ENCODE measurements at places on chromosomes 6 and 20.

DNA sequence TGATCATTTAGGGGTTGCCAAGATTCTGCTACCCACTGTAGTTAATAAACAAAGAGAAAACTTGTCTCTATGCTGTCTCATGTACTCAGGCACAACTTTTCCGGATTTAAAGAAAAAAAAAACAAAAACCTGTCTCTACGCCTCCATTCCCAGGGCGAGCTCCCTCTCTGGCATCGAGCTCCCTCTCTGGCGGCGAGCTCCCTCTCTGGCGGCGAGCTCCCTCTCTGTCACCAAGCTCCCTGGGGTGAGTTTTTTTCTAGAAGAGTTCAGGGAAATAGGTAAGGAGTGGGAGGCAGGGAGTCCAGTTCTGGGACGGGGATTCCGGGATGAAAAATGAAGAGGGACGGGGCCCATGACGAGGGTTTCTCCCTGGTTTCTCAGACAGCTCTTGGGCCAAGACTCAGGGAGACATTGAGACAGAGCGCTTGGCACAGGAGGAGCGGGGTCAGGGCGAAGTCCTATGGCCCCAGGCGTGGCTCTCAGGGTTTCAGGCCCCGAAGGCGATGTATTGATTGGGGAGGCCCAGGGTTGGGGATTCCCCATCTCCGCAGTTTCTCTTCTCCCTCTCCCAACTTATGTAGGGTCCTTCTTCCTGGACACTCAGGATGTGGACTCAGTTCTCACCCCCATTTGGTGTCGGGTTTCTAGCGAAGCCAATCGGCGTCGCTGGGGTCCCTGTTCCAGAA lies 16.5 kb upstream of the HLA-A start:
- DNase-seq: peak; percentile 42

- no peak for DNase-seq
Observed at GRCh38 chr20:641516-641875, 11.5 kb downstream of the SRXN1 start.

DNA sequence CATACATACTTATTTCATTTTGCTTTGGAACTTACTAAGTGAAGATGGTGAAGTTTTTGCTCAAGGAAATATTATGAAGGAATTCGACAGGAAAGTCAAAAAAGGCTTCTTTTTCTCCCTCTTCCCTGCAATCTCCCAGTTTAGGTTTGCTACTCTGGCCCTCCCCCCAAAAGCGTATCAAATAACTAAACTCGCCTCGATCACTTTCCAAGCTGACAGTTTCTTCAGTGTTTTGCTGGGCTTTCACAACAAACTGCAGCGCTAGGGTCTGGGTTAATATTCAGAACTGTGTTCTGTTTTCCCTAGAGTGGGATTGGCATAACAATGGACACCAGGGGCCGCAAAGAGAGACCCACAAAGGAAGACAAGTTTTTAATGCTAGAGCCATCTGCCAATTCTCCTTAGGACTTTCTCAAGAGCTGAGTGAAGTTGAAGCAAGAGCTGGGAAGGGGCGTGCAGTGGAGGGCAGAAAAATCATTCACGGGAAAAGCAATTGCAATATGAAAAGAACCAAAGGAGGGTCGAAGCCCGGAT lies 57.8 kb downstream of the ATP9A start:
- no peak for DNase-seq

DNA sequence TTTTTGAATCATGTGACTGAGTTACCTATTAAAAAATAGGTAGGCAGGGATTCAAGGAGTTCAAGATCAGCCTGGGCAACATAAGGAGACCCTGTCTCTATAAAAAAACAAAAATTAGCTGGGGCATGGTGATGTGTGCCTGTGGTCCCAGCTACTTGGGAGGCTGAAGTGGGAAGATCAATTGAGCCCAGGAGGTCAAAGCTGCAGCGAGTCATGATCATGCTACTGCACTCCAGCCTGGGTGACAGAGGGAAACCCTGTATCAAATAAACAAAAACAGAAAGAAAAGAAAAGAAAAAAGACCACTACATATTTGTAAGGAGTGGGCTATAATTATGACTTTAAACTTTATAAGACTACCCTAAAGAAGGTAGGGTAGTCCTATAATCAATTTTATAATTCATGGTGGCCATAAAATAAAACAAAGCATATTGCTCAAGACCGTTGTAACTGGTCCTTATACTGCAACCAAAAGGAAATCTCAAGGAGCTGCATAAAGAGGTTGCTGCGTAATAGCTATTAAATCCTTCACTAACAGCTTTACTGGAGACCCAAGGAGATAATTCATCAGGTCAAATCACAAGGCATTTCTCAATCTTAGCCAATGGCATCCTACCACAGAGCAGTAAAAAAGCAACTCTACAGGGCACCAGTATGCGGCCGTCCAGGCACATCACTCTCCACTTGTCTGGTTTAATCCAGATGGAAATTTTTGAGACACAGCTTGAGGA lies 13.5 kb downstream of the PIGU start:
- no peak for DNase-seq

GRCh38 chr6:124080483-124080882 lies 276.8 kb downstream of the NKAIN2 start:
- no peak for DNase-seq

DNA sequence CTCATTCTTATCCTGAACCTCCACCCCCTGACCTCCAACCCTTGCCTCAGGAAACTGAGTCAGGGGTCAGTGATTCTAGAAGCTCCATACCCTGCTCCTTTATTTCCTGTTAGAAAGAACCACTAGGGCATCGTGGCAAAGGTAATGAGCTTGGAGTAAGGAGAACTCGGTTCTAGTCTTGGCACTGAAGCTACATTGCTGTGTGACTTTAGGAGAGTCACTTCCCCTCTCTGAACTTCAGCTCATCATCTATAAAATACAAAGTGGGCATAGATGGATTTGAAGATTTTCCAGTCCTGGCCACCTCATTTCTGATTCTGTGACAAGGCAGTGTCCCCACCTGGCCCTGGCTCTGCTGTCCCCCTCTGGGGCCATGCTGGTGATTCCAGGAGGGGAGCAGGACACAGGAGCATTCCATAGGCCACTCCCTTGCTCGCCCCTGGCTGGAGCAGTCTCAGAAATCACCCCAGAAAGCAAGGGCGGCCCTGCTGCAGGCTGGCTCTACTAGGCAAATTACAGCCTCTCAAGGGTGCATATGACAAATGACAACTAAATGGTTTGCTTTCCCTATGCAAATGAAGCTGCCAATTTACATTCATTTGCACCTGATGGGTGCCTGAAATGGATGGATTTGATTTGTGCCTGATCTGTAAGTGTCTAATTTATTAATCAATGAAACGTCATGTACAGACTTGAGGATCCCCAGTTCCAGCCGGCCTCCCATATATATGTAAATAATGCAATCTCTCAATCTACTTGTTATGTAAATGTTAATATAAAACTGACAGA lies 62.2 kb downstream of the LRFN2 start:
- DNase-seq: no peak

DNA sequence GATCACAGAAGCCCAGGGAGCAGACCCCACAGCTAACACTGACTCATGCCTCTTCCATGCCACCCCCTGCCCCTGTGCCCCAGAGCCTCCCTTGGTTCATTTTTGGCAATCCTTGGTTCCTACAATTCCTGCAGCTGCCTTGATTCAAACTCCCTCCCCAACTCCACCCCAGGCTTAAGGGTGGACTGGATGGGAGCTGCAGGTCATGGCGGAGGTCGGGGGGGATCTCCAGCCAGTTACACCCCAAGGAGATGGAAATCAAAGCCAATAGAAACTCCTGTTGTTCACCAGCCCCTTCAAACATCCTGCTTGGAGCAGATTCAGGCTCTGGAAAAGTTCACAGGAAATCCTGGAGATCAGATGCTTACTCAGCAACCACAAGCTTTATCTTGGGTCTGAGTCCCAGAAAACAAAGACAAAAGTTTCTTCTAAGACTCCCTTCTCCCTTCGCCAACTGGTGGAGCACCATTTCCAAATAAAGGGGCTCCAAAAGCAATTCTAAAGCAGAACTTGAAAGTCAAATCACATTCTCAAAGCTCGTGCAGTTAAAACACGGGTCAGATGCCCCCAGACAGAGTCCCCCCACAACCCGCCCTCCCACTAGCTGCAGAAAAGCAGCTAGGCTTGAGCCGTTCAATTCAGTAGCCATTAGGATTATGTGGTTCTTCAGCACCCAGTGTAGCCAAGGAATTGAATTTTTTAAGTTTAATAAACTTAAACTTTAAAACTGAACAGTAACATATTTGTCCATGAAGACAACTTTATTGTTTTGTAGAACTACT lies 149.5 kb downstream of the ANKRD60 start:
- DNase-seq: no peak

DNA sequence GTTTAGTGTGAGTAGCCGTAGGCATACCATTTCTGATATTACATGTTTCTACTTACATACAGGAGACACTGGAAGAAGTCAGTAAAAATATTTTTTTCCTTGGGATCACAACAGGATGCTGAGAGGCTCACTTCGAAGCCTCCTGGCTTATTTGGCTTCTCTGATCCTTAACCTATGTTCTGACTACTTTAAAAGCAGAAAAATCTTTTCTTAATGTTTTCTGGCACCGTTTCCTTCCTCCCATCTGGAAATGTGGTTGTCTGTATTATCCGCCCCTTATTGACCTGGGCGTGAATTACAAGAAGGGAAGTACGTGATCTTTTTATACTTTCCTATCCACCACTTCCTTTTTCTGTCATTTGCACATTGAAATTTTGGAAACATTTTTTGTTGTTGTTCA lies 379.6 kb downstream of the COL12A1 start:
- DNase-seq: no peak
